Body of pancreas (tissue), 4 donors: ENCODE measurements at places on chromosomes 12 and 14. TPM values are rescaled to one million over a fixed set of nuclear protein-coding genes. Genes with fewer than 3 reads are reported as not detected.

DNA sequence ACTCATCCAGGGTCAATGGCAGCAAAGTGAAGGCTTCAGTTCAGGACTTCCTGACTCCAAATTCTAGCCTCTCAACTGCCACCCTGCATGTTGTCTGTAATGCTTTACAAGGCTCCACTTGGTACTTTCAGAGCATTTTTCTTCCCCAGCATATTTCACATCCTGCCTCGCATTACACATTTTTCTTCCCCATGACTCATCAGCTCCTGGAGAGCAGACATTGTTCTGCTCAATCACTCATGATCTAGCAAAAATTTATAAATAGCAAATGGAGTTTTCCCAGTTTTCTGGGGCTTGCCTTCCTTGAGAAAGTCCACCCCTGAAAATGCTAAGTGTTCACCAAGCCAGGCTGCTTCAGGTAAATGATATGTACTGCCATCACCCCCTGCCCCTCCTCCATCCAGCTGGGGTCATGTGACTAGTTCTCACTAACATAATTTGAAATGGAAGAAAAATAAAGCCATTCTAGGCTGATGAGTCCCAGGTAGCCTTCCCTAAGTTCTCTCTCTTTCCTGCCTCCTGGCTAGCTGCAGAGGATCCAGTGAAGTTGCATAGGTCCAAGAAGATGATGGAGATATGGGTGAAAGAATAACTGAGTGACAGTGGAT, 69.4 kb downstream of the ARMH4 start:
- no peaks in the 10 kb centered on the region for H3K27me3 ChIP-seq
- H3K4me1 ChIP-seq, result no peaks in the 10 kb centered on the region
- no peak for DNase-seq
- H3K27ac ChIP-seq, result no peak overlapping the region
- no peaks in the 10 kb centered on the region for H3K36me3 ChIP-seq

DNA sequence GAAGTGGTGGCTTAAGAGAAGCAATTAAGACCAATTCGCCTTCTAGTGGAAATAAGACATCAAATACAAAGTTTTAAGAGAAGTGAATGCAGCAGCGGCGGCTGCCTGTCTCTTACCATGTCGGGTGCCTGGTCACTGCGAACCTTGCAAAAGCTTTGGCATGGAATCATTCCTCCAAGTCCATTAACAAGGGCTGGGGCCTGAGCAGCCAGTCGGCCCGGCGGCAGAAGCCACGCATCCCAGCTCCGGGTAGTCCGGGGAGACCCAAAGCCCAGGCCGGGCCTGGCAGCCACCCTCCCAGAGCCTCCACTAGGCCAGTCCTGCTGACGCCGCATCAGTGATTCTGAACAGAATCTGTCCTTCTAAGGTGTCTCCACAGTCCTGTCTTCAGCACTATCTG, 321.0 kb downstream of the TMEM121 start:
- H3K27ac ChIP-seq, result no peak overlapping the region
- H3K36me3 ChIP-seq, result no peaks in the 10 kb centered on the region
- H3K4me1 ChIP-seq, result no peaks in the 10 kb centered on the region
- no peaks in the 10 kb centered on the region for H3K27me3 ChIP-seq
- no peak for DNase-seq

DNA sequence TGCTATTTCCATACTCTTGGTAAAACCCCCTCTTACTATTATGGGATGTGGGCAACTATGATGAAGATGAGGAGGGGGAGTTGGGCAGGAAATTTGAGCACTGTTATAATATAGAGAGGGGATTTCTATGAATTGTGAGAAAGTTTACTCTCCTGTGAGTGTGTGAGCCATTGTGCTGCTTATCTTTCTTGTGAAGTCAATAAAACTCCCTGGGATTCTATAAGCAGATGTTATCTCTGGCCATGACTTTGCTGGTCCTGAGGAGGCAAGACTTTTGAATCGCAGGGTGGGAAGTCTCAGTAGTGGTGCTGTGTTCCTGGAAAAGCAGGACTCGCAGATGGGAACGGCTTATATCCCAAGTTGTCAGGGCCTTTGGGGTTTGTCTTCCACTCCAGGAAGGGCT, 62.2 kb downstream of the EMP1 start:
- DNase-seq, result no peak
- no peak overlapping the region for H3K4me3 ChIP-seq
- H3K27ac ChIP-seq, result no peak overlapping the region
- H3K4me1 ChIP-seq, result peaks cover 6% of the 10 kb centered on the region
- no peaks in the 10 kb centered on the region for H3K36me3 ChIP-seq

DNA sequence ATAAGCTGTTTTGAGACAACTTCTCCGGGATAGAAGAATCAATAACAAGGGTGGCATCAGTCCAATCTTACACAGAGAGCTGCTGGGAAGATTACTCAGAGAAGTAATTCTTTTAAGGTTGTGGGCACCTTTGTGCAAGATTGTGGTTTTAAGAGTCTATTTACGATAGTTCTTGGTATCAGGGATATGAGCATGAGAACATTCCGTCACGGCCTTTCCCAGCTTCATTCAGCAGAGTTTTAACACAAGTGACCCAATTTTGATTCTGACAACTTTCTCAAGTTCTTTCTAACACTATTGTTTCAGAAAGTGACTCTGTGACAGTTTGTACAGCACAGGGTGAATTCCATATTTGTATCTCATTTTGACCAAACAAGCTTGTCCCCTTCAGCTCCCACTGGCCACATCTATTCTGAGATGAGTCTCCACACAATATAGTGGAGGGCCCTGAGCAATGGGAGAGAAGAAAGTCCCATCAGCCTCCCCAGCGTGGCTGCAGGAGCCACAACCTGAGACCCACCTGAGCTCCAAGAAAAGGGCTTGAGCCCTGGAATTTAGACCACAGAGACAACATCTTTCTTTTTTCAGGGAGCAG, 869.2 kb downstream of the TMEM121 start:
- no peak for DNase-seq
- H3K36me3 ChIP-seq, result no peaks in the 10 kb centered on the region
- no peak overlapping the region for H3K27ac ChIP-seq
- no peaks in the 10 kb centered on the region for H3K27me3 ChIP-seq

DNA sequence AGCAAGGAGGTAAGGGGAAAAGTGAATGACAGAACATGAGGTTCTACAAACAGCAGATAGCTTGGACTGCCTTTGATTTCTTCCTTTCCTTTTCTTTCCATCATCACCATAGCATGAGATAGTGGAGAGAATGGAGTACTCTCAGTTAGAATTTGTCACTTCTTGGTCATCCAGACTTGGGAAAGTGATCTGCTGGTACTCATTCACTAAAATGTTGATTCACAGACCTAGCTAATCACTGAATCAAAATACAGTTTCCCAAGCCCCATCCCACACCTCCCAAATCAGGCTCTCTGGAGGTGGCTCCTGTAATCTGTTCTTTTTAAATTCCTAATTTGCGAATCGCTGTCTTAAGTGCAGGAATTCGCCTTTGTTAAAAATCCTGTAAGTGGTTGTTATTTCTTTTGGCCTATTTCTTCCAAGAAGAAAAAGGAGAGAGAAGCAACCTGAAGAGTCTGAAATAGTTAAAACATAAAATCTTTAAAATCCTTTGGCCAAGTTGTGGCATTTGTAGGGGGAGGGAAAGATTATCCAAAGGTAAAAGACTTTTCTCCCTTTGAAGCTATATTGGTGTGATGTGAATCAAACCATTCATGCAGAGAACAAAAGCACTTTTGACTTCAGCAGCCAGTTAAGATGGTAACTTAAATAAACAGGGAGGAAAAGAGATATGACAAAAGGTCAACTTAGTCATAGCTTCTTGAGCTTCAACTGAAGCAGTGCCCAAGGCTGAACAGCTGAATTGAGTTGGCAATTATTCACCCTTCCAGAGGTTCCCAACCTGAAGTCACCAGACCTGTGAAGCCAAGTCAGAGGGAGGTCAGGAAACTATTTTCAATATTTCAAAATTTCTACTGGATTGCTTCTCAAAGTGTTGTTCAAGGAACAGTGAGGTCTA, 255.1 kb upstream of the KRR1 start:
- H3K27me3 ChIP-seq, result no peaks in the 10 kb centered on the region
- no peak overlapping the region for H3K4me3 ChIP-seq
- peaks cover 5% of the 10 kb centered on the region for H3K4me1 ChIP-seq
- no peak for DNase-seq
- H3K27ac ChIP-seq, result no peak overlapping the region
- no peaks in the 10 kb centered on the region for H3K36me3 ChIP-seq

- no peak overlapping the region for H3K4me3 ChIP-seq
- no peak for DNase-seq
- peaks cover 4% of the 10 kb centered on the region for H3K4me1 ChIP-seq
- no peak overlapping the region for H3K27ac ChIP-seq
These were observed 50.5 kb downstream of the SYNE3 start for GRCh38 chr14:95465936-95466335.

- no peaks in the 10 kb centered on the region for H3K36me3 ChIP-seq
- H3K27me3 ChIP-seq, result no peaks in the 10 kb centered on the region
These were observed 5.9 kb upstream of the WASHC3 start for GRCh38 chr12:102067574-102068258.

DNA sequence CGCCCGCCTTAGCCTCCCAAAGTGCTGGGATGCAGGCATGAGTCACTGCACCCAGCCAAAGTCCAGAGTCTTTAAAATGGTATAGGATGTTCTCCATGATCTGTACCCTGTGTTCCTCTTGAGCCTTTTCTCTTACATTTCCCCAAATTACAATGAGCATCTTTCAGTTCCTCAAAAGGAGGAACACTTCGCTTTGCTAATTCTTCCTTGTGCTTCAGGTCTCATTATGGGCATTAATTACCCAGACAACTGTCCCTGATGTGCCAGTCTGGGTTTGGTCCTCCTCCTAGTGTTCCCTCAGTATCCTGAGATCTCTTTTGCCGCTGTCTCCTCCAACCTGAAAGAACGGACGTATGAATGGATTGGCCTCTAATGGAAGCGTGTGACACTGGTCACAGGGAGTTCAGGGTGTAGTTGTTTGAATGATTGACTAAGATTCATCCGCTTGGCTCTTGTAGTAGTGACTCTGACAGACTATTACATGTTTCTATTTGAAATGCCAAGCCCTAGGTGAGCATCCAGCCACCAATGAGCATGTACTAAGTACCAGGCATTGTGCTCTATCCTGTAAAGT, 8.2 kb downstream of the PRKCH start:
- H3K4me1 ChIP-seq, result peaks cover 8% of the 10 kb centered on the region
- no peak overlapping the region for H3K27ac ChIP-seq
- no peak overlapping the region for H3K4me3 ChIP-seq

GRCh38 chr14:47439953-47440352, 235.5 kb downstream of the MDGA2 start:
- H3K4me3 ChIP-seq, result no peak overlapping the region
- H3K27ac ChIP-seq, result no peak overlapping the region
- no peaks in the 10 kb centered on the region for H3K27me3 ChIP-seq
- H3K36me3 ChIP-seq, result no peaks in the 10 kb centered on the region

GRCh38 chr14:93989939-93990338, 7.2 kb upstream of the CCDC197 start:
- H3K27me3 ChIP-seq, result no peaks in the 10 kb centered on the region
- H3K4me1 ChIP-seq, result no peaks in the 10 kb centered on the region
- H3K27ac ChIP-seq, result no peak overlapping the region
- H3K4me3 ChIP-seq, result no peak overlapping the region
- DNase-seq, result no peak

DNA sequence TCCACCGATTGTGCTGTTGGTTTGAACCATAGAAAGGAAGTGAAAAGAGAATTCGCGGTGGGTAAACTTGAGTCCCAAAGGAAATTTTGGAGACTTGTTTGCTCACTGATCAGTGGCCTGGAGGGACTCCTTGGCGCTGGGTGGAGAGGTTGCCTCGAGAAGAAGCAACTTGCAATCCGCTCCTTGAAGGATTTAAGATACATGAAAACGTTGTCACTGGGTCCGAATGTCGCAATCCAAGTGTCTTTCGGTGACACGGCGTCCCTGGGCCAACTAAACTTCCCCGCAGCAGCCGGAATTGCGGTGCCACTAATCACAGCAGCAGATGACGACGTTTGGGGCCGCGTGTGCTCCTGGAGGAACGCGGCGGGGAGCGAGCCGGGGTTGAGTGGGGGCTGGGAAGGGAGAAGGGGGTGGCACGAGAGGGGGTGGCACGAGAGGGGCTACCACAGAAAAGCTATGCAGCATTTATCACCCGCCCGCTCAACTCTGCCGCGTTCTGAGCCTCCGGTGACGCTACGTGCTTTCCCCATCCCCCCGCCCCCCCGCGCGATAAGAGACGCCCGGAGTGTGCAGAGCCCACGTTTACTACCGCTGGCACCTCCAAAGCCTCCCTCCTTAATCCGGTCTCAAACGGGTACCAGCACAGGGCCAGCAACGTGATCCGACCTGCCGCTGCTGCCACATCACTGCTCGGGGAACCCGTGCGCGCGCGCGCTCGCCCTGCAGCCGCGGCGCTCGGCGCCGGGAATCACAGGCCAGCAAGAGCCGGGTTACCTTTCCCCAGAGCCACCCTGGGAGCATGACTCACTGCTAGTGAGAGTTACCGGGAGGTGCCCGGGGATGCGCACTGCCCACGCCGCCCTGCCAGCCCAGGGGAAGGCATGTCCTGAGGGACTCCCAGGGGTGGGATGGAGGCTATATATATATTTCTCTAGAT, 833 bp upstream of the BHLHE41 start:
- H3K27ac ChIP-seq, result peak overlapping the region; percentile 99
- H3K4me1 ChIP-seq, result peaks cover 29% of the 10 kb centered on the region
- H3K4me3 ChIP-seq, result peak overlapping the region; percentile 31
- DNase-seq, result peak; percentile 89

- no peak overlapping the region for H3K4me3 ChIP-seq
- no peaks in the 10 kb centered on the region for H3K27me3 ChIP-seq
- H3K4me1 ChIP-seq, result no peaks in the 10 kb centered on the region
These were observed 124.6 kb upstream of the PMCH start for GRCh38 chr12:102322254-102322653.

- no peaks in the 10 kb centered on the region for H3K27me3 ChIP-seq
- H3K4me1 ChIP-seq, result peaks cover 67% of the 10 kb centered on the region
- H3K27ac ChIP-seq, result peak overlapping the region; percentile 6
- no peak overlapping the region for H3K4me3 ChIP-seq
- H3K36me3 ChIP-seq, result peaks cover 7% of the 10 kb centered on the region
These were observed 4.2 kb downstream of the RDH5 start for GRCh38 chr12:55724226-55724939.

GRCh38 chr12:19967431-19967830, 400.9 kb upstream of the PDE3A start:
- H3K27me3 ChIP-seq, result no peaks in the 10 kb centered on the region
- peak; percentile 24 for DNase-seq
- H3K27ac ChIP-seq, result peak overlapping the region; percentile 68
- H3K4me3 ChIP-seq, result no peak overlapping the region
- no peaks in the 10 kb centered on the region for H3K36me3 ChIP-seq

GRCh38 chr14:100035700-100036099, 29.5 kb upstream of the EVL start:
- no peaks in the 10 kb centered on the region for H3K36me3 ChIP-seq
- H3K27me3 ChIP-seq, result no peaks in the 10 kb centered on the region
- H3K27ac ChIP-seq, result no peak overlapping the region
- DNase-seq, result no peak
- peaks cover 30% of the 10 kb centered on the region for H3K4me1 ChIP-seq

ESR2 gene
- total RNA-seq, result not detected

OR9K2 gene
- not detected for total RNA-seq

INHBC gene
- total RNA-seq, result not detected

MYO1A gene
- total RNA-seq, result 1.8 TPM

SERPINA4 gene
- 42.8 TPM for total RNA-seq

TAS2R9 gene
- not detected for total RNA-seq

RAPGEF3 gene
- 23.4 TPM for total RNA-seq

CEP290 gene
- total RNA-seq, result 20.4 TPM

BHLHE41 gene
- total RNA-seq, result 4.6 TPM

SLC25A47 gene
- total RNA-seq, result not detected

LMO3 gene
- total RNA-seq, result 67.2 TPM
